ENCODE measurements at places on chromosomes 16 and 17. TPM values are rescaled to one million over a fixed set of nuclear protein-coding genes. Genes with fewer than 3 reads are reported as not detected.
A peak's percentile ranks its signal among the peaks of the same experiment; 100 is the strongest.

GRCh38 chr16:85637808-85638647 is 24.9 kb downstream of the GSE1 start:
- peak; percentile 48 for DNase-seq

DNA sequence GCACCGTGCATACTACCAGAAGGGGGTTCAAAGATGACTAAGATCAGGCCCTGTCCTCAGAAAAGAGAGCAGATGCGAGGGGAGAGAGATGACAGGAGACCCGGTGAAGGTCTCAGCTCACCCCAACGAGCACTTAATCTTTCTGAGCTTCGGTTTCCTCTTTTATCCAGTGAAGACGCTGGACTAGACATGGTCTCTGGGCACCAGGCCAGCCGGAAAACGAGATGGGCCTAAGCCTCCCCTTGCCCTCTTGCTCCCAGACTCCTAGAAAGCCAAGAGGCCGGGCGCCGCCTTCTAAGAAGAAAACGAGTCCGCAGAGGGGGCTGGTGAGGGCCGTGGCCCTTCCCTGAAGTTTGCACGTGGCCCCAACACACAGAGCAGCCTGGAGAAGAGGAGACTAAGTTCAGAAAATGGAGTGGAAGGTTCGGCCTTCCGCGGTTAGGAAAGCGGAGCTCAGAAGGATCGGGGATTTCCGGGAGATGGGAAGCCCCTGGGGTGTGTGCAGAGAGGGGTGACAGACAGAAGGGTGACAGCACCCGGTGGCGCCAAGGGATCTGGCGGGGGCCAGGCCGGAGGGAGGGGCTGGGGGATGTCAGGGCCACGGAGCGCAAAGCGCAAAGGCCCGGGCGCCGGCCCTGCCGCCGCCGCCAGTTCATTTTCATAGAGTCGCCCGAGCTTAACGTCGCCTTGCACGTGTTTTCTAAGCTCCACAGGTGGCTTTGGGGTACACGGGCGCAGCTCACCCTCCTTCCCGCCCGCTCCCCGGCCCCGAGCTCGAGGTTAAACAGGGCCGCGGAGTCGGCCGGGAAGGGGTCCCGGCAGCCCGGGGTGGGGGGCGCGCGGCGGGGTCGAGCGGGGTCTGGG is 42.1 kb upstream of the BHLHA9 start:
- peak; percentile 52 for DNase-seq

- DNase-seq: no peak
Measured at GRCh38 chr17:8101721-8102120, 14.2 kb upstream of the ALOX12B start.

- DNase-seq: no peak
Measured at GRCh38 chr16:83713597-83713996, 94.2 kb upstream of the HSBP1 start.

GRCh38 chr16:17342031-17342430 is 128.7 kb downstream of the XYLT1 start:
- DNase-seq: no peak

Gene KRT12
- not detected for total RNA-seq

Gene KCNH4
- 0.16 TPM for total RNA-seq
